ENCODE measurements at places on chromosomes 5 and 9.

DNA sequence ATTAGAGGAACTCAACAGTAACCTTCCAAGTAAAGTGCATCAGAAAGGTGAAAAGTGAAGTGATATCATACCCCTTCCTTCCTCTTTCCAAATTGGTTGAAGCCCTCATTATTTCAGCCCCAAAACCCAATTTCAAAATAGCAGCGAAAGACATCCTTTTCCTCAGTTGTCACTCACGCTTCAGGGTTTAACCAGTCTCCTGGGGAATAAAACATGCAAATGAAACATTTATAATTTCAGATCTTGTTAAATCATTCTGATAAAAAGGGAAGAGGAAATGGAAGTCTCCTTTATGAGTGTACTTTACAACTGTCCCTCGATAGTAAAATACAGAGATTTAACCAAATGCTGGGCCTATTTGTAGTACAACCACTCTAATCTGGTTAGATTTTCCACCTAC, 22.5 kb downstream of the TRPM6 start:
- DNase-seq = no peak

GRCh38 chr5:149382517-149383220, 3.6 kb upstream of the IL17B start:
- DNase-seq = no peak

- no peak for DNase-seq
Observed at GRCh38 chr5:90548069-90548593, 10.5 kb upstream of the ADGRV1 start.

GRCh38 chr5:50965654-50966375, 299.4 kb downstream of the PARP8 start:
- no peak for DNase-seq

- no peak for DNase-seq
Observed at GRCh38 chr5:56814361-56814962, 887 bp upstream of the MAP3K1 start.

- no peak for DNase-seq
Observed at GRCh38 chr5:7682379-7682778, 168.6 kb downstream of the CFAP90 start.

DNA sequence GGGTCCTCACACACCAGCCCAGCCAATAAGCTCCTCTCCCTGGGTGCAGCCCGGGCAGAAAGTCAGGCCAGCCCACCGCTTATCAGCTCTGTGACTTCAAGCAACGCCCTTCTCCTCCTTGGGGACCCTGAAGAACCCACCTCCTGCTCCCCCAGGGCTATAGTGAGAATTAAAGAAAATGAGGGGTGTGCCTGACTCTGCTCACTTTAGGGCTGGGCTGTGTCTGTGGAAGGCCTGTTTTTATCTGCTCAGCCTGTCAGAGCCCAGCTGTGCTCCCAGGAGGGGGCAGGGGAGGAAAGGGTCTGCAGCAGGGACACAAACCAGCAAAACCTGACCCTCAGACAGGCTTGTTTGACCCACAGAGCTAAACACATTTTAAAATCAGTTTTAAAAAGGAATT, 3.9 kb downstream of the GPRIN1 start:
- DNase-seq = no peak

DNA sequence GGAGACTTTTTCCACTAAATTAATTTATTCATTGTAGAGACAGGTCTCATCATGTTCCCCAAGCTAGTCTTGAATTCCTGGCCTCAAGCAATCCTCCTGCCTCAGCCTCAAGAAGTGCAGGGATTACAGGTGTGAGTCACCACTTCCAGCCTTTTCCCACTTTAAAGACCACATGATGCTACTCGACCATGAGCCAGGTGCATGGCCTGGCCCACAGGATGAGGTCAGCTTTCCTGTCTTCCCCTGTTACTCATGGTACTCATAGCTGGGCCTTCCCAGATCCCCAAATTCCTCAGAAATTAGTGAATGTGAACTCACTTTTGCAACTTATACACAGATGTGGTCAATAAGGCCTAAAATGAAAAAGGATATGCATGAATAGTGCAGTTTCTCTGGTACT, 395.9 kb downstream of the SEMA5A start:
- no peak for DNase-seq

DNA sequence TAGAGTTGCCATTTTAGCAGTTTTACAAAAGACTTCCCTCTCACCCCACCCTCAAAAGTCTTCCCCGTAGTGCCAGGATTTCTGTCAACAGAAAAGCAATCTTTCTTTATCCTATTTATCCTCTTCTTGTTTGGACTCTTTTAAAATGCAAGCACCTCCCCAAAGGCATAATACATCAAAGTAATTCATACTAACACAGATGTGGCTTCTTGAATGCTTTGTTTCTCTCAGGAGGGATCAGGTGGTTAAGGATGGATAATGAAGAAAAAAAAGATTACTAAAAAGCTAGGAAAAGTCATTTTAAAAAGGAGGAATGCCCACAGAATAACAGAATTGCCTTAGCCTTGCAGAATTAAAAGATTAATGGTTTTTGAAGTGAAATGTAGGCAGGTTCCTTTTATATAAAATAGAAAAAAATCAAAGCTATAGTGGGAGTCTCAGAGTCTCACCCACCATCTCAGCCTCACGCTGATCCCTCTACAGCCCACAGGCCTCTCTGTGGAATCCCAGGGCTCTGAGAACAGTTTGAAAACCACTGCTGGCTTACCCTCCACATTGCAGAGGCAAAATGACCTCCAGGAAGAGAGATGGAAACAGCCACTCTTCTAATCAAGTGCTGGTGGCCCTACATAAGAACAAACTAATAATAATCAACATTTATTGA, 102.2 kb downstream of the GCNT1 start:
- DNase-seq = no peak

GRCh38 chr9:109430231-109430630, 67.9 kb downstream of the PTPN3 start:
- no peak for DNase-seq

- no peak for DNase-seq
Observed at GRCh38 chr9:94111446-94111845, 27.2 kb downstream of the PTPDC1 start.

DNA sequence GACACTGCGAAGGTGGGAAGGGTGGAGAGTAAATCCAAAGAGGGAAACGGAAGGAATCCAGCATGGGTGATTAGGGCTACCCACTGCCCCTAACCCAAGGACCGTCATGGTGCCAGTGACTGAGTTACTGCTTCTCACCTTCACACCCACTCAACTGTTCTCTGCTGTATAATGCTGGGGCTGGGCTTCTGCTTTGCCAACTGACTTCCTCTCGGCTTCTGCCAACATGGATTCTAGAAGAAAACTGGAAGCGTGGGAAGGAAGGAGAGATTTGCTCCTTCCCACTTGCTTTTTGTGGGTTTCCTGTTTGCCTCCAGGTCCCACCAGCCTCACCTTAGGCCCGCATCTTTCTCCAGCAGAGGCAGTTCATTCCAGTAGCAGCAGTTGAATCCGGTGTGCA, 153.5 kb upstream of the RAI14 start:
- DNase-seq = no peak

- DNase-seq = no peak
Observed at GRCh38 chr5:143569213-143569701, 165.8 kb upstream of the NR3C1 start.

DNA sequence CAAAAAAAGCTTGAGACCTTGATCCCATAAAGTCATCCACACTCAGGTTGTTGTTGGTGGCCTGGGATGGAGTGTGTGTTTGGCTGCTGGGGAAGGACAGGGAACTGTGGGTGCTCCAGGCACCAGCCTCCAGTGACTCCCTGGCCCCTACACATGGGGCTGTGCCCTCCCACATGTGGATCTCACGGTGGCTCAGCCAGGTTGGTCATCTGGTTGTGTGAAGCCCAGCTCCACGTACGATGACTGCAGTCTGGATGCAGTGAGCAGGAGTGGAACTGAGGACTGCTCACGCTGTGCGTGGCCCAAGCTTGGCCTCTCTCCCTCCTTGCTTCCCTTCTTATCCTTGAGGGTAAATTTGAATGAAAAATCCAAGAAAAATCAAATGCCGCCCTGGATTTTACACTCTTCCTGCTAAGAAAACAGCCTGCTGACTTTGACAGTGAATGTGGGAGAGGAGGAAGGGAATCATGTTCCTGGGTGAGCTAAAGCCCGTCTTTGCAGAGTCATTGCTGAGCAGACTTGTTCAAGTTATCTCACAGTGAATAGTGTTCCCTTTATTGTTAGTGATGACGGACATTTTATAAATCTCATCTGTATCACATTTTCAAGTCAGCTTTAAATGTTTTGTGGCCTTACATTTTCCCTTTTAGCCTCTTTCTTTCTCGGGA, 65.1 kb upstream of the CACNA1B start:
- no peak for DNase-seq

DNA sequence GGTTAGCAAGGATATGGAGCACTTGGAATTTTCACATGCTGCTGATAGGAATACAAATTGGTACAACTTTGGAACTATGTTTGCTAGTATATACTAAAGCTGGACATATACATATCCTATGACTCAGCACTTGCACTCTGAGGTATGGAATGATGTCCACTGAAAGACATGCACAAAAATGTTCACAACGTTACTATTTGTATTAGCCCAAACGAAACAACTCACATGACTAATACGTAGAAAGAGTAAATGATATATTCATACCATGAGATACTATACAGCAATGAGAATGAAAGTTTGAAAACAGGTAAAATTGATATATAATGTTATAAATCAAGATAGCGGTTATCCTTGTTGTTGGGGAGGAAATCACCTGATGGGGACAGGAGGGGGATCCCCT, 45.5 kb upstream of the CDC42SE2 start:
- DNase-seq = no peak

GRCh38 chr9:134891713-134892112, 11.1 kb downstream of the FCN2 start:
- no peak for DNase-seq

GRCh38 chr5:151171529-151171928, 13.9 kb upstream of the ANXA6 start:
- no peak for DNase-seq

DNA sequence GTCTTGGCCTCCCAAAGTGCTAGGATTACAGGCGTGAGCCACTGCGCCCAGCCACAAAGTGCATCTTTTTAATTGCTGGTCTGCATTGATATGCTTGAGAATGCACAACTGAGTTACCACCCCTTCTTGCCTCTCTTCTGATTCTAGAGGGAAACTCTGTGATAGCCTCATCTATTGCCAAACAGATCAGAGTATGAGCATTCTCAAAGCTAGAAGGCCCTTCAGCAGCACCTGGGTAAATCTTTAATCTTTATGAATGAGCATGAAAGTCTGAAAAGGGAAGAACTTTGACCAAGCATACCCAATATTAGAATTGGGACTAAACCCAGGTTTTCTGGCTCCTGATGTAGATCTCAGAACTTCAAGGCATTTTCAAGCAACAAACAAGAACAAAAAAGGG, 298.3 kb upstream of the TNC start:
- peak; percentile 14 for DNase-seq

DNA sequence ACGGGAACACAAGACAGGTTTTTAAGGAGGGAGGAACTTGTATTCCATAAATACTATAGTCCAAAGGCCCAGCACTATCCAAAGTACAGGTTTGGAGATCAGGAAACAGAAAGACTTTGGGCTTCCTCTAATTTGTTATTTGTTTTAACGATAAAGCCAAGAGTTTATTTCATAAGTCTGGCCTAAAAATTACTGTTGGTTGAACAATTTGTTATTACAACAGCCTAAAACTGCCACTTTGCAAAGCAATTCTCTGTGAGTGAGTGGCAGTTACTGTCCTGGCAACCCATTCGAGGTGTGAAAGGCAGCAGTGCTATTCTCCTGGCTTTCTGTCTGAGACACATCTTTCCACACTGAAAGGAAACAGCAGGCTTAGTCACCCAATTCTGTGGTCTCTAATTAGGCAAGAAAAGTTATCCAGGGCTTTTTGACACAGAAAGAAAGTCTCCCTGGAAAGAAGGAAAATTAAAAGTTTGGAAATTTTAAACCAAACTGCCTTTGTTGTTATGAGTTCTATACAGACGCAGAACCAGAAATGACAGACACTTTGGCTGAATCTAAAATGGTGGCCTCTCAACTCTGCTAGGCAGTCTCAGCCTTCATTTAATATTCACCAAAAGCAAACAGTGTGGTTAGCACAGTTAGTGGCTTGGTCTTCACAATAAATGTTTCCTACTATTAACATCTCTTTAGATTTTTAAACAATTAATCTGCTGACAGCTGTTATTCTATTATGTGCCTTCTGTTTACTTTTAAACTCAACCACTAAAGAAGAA, 33.9 kb downstream of the PSMB7 start:
- DNase-seq = no peak

GRCh38 chr5:118551031-118551430, 437.3 kb downstream of the DTWD2 start:
- no peak for DNase-seq

GRCh38 chr9:122090981-122091380, 2.1 kb downstream of the TTLL11 start:
- no peak for DNase-seq

GRCh38 chr5:2761921-2762488, 10.5 kb upstream of the IRX2 start:
- DNase-seq = no peak

- no peak for DNase-seq
Observed at GRCh38 chr5:148915224-148915817, 88.9 kb downstream of the ADRB2 start.

- DNase-seq = no peak
Observed at GRCh38 chr5:128083811-128084227, 253 bp downstream of the SLC12A2 start.

- DNase-seq = no peak
Observed at GRCh38 chr5:119864286-119864685, 234.9 kb downstream of the FAM170A start.

GRCh38 chr5:38660194-38660668, 103.8 kb upstream of the LIFR start:
- no peak for DNase-seq

GRCh38 chr9:13865869-13866268, 448.1 kb downstream of the NFIB start:
- no peak for DNase-seq

DNA sequence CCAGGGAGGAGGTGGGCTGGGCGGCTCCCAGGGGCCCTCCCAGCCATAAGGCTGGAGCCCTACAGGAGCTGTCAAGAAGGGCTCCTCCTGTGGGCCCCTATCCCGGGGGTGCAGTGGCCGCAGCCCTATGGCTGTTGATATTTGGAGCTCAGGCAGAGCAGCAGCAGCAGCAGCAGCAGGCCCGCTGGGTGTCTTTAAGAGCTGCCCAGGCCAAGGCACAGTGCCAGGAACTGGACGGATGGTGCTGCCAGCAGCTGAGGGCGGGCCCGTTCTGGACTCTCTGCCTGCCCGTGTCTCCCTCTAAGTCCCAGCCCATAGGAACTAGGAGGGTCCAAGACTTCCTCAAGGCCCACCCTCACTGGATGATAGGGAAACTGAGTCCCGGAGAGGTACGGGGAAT, 3.6 kb downstream of the AK1 start:
- no peak for DNase-seq

GRCh38 chr5:144313147-144313726, 142.6 kb downstream of the KCTD16 start:
- no peak for DNase-seq
